ENCODE measurements at places on chromosomes 3 and 15.

GRCh38 chr3:109597444-109597843, 260.1 kb upstream of the DPPA4 start:
- no peak for DNase-seq

GRCh38 chr15:67307889-67308597, 53.5 kb downstream of the IQCH start:
- DNase-seq, result no peak

DNA sequence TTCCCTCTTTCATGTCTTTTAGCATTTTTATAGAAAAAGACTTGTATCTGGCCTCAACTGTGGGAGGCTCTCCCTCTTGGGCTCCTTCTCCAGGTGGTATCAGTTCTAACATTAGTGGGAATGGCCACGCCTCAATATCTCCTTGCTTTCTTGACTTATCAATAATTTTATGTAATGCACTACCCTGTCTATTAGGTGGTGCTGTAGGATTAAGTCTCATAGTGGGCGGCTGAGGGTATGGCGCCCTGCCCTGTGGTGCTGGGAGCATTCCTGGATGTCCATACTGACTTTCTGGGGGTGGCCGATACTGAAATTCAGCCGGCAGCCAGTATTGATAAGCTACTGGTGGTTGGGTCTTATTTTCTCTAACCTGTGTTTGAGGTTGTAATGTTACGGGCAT, 8.7 kb upstream of the RPUSD3 start:
- no peak for DNase-seq

DNA sequence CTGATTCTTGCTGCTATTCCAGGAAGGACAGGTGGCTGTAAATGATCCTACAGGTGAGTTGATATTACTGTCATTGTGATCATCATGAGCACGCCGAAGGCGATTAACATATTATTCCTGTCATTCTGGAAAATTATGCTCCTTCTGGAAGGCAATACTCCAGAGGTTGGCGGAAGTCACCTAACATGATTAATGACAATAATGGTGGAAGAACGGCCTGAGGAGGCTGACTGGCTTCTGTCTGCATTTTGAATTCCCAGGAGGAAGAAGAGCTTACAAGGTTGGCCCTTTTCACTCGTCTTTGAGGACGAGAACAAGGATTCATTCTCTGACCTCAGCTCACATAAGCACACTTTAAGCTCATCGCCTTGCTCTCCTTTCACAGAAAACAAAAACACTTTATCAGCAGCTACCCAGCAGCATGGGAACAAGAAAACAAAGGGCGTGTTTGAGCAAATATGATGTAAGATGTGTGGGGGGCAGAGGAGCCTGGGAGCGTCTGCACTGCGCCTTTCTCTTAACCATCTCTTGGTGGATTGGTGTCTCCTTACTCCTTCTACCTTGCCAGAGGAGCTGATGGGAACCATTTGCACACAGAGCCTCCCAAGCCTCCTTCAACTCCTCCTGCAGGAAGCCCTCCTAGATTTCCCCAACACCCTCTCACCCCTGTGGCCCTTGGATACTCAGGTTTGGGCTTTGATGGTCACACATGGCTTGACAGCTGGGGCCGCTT, 23.0 kb downstream of the ACSBG1 start:
- DNase-seq, result no peak

DNA sequence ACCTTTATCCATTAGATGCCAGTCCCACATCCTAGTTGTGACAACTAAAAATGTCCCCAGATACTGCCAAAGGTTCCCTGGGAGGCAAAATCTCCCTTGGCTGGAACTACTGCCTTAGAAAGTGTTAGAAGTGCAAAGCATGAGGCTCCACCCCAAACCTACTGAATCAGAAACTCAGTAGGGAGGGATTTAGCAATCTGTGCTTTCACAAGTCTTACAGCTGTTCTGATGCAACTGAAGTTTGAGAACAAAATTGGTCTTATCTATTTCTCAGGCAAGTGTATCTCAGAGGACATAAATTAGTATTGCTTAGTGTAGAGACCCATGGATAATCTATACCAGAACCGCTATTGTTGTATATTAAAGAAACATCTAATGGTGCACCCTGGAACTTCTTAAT, 70.2 kb downstream of the CLDN1 start:
- DNase-seq, result no peak

DNA sequence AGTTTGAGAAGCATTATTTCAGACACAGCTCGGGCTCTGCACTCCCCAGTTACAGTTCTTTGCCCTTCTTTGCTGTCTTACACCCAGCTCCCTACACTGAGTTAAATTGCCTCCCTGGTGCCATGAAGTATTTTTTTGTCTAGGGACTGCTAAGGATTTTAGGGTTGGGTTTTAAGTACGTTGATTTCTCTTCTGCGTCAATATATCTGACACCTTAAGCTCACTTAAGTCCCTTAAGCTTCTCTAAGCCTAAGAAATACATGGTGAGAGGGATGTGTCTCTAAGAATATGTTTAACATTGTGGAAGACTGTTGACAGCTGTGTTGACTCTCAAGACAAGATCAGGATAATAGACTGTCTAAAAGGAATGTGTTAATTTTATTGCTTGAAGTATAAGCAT, 400.5 kb downstream of the PTPRG start:
- no peak for DNase-seq

DNA sequence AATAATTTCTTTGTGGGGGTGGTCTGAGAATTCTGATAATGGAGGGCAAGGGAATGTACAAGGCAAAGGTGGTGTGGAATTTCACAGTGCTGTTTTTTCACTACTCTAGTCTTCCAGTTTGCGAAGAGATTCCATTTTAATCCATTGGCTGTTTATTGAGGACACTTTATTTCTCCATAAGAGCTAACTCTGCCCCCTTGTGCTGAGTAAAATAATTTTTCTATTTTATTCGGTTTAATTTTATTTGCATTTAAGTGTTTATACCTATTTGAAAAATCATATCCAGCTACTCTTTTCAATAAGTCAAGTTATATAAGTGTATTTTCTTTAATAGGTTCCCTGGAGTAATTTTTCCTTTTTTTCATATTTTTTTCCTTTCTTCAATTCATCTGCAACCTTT, 840.1 kb downstream of the TUSC7 start:
- DNase-seq, result no peak

- no peak for DNase-seq
These were observed 4.1 kb upstream of the CLDN1 start for GRCh38 chr3:190326361-190326760.

- DNase-seq, result no peak
These were observed 63.8 kb downstream of the ATP1B3 start for GRCh38 chr3:141940194-141940776.

DNA sequence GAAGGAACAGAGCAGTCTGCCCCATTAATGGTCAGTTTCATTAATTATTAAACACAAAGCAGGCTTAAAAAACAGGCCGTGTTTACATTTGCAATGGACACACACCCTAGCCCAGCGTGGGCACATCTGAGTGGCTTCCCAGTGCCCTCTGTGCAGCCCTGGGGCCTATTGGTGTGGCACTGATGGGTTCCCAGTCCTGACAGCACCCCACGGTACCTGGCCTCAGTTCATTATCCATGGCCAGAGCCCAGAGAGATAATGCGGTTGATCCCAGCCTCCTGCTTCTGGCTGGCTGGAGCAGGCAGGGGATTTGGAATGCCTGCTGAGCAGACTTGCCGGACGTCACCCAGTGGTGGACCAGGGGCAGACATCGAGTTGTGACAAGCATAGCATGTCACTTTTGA, 110.5 kb upstream of the ABHD17C start:
- DNase-seq, result no peak

- DNase-seq, result no peak
These were observed 15.7 kb downstream of the VPS18 start for GRCh38 chr15:40909662-40910630.

GRCh38 chr15:96728591-96728990, 398.1 kb downstream of the NR2F2 start:
- no peak for DNase-seq

DNA sequence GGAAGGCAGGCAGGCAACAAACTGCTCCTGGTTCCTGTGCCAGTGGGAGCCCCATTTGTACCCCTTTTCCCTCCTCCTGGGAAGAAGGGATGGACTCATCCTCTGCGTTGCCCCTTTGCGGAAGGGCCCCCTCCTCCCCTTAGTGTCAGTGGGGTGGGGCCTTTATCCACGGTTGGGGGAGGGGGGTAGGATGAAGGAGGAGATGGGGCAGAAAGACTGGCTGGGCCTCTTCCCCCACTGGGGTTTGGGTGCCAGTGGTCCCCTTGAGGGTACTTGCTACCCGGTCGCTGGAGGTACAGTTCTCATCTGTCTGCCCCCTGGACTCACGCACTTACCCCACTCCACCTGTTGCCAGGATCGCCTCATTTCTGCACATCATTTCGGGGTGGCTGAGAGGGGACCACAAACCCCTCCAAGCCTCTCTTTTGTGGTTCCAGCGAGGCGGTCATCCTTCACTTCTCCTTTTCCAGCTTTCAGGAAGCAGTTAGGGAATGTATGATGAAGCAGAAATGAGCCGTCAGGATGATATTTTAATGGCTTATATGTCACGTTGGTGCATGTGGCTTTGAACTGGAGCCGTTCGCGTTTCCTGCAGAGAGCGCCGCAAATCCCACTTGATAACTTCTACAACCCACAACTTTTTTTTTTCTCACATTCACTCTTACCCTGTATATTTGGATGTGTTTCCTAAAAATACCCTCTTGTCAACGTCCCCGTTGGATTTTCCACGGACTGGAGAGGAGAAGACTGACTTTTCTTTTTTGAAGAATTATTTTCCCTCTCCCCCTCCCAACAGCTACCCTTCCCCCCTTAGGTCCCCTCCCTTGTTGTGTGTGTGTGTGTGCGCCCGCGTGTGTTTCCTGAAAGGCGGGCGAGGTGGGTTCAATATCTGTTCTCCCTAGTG, at the start of gene ZIC4:
TSS of gene ZIC4 (minus strand) at position 516 of the 904 bp plus-strand sequence. CDS start 3,746 bp downstream, outside the sequence.
- no peak for DNase-seq

GRCh38 chr3:140501061-140501769, 176.6 kb upstream of the TRIM42 start:
- DNase-seq, result no peak

GRCh38 chr3:51796854-51797253, 17.8 kb upstream of the IQCF6 start:
- DNase-seq, result no peak

- DNase-seq, result peak; percentile 39
These were observed 21.9 kb downstream of the LRIG1 start for GRCh38 chr3:66478960-66479359.

DNA sequence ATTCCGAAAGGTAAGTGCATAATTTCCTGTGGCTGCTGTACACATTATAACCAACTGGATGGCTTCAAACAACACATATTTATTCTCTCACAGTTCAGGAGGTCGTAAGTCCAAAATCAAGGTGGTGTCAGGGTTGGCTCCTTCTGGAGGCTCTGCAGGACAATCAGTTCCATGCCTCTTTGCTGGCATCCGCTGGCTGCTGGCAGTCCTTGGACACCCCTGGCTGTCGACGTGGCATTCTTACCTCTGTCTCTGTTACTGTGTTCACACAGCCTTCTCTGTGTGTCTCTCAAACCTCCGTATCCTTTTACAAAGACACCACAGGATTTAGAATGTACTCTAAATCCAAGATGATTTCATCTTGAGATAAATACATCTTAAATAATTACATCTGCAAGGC, 398.8 kb upstream of the ATP10A start:
- DNase-seq, result no peak

DNA sequence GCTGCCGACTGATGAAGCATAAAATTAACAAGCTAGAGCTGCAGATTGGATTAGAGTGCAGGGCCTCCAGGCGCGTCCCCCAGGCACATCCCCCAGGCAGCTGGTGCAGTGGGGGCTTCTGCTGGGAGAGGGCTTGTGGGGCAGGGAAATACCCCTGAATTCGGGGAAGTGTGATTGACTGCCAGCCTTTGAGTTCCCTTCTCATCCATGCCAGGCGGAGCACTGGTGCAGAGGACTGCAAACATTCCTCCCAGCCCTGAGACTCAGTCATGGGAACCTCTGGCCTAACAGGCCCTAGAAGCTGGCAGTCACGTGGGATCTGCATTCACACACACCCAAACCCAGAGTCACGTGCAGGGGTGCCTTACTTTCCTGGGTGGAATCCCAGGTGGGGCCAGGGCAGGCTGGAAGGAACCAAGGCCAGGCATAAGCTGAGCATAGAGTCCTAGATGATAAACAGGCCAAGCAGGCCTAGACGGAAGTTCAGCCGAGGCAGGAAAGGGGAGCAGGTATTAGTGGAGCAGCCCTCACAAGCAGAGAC, 46.2 kb upstream of the SEC22A start:
- no peak for DNase-seq

- DNase-seq, result no peak
These were observed 19.7 kb downstream of the SSR3 start for GRCh38 chr3:156535162-156535627.

DNA sequence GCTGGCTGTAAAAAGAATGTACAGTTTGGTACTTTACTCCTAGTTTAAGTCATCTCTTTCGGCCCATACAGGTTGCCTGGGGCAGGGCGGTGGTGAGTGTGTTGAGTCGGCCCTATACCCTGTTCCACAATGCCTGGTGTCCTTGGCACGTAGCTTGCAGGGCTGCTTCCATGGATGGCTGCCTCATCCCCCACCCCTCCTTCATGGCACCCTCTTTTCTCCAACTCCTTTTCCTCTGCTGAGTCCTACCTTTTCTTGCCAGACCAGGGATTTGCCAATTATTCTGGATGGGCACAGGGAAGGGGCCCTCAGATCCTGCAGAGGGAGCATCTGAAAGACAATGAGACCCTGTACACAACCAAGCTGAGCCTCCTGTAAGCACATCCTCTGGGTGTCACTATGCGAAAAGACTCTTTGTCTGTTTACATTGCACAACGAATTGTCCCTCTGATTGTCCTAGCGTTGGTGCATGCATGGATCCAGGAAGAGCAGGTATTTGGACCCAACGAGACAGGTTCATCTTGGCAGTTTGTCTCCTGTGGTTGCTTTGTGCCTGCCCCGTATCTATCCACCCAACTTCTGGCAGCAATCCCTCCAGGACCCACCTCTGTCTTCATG, 73.6 kb upstream of the CGNL1 start:
- no peak for DNase-seq

DNA sequence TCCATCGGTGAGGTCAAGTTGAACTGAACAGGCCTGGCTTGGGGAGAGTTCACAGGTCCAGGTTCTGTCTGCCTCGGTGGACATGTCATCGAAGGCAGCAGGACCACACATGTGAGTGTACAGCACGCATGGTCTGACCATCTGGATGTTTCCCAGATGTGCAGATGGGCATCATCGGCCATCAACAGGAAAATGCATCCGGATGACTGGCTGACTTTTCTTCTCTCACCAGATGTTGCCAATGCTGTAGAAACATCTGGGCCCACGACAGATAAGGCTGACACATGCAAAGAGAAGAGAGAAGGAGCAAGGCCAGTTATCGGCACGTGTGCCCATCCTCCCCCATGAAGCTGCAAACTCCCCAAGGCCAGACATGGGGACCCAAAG, 45.1 kb downstream of the NOX5 start:
- DNase-seq, result no peak

GRCh38 chr3:52298149-52299098, 10.8 kb downstream of the GLYCTK start:
- no peak for DNase-seq

GRCh38 chr15:39786447-39787056, 3.9 kb upstream of the FSIP1 start:
- peak; percentile 59 for DNase-seq

GRCh38 chr15:89822026-89822425, 7.4 kb upstream of the ANPEP start:
- no peak for DNase-seq

- DNase-seq, result no peak
These were observed 164.8 kb downstream of the ERC2 start for GRCh38 chr3:56303487-56303886.

Measured in NCI-H774 (cell line).